ENCODE measurements at places on chromosomes 12 and 14.

GRCh38 chr12:11656550-11656949 lies 7.1 kb downstream of the ETV6 start:
- no peak for DNase-seq

DNA sequence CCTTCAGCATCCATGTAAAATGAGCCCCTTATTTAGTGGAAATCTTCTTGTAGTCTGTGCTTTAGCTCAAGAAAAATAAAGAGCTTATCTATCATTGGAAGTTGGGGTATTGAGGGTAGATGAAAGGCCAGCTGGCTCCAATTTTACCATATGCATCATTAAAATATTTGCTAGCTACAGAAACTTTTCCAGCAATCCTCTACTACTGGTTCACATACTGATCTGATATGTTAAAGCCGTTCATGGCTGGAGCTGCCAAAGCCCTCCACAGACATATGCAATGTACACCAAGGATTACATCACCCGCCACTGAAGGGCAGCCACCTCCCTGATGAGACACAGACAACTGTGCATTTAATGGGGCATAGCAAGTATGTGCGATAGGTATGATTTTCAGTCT lies 1205.3 kb downstream of the GALC start:
- no peak for DNase-seq

DNA sequence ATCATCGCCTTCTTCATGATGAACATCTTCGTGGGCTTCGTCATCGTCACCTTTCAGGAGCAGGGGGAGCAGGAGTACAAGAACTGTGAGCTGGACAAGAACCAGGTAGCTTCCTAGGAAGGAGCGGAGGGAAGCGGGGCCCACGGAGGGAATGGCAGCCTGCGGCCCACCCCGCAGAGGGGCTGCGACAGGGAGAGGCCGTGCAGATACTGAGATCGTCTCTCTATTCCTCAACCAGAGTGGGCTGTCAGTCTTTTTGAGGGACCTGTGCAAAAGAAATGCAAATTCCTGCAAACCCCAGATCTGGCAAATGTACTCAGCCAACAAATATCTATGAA lies 186.2 kb upstream of the FKBP4 start:
- DNase-seq, result no peak

DNA sequence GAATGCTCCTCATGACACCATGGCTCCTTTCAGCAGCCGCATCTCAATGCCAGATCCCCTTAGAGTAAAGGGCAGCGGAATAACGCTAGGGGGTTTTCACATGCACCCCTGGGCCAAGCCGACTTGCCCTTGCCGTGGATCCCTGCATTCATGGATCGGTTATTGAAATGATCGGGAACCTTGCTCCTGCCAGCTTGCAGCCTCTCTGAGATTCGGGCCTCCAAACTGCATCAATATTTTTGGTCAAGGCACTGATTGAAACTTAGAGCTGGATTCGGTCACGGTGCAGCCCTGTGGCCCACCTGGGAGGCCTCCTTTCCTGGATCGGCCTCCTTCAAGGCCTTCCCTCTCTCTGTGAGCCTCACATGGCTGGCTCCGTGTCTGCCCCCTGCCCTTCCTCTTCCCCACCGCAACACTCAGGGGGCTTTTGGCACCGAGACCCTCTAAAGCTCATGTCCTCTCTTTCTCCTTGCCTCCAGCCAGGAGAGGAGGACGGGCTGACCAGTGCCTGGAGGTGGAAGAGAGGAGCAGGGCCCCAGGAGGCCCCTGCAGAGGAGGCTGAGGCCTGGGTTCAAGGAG lies 1.8 kb downstream of the PTPN6 start:
- DNase-seq, result no peak

GRCh38 chr14:33946679-33947476 lies 4.0 kb downstream of the EGLN3 start:
- no peak for DNase-seq

DNA sequence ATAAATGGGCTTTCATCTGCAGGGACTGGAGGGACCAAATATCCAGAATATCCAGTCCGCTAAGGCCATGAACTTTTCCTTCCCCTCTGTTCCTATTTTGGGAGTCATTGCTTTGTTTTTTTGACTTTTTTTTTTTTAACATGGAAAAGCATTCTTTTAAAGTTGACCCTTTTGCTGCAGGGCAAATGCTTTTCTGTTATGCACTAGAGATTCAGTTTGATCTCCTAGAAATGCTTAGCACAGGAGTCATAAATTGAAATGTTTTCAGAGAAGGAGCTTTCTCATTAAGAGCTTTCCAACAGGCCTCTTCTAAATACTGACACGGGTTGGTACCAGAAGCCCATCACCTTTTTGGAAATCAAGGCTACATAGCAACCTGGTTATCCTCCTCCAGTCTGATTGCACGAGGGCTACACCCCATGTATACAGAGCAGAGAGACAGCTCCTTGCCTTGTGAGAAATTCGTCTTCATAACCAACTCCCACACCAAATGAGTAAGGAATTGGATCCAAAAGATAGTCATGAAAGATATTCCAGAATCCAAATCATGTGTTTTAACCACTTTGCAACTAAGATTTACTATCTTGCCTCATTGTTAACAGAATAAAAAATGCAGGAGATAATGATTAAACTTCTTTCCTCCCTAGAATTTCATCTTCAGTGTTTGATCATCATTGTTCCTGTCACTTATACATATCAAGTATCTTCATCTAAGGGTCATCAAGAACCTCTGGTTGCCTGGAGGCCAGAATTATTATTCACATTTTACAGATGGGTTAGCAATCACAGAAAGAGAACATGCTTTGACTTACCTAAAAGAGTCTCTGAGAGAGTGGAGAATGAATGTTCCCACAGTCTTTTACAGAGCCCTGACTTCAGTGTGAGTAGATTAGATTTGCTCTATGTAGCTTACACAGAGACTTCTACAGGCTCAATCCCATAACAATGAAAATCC lies 389.4 kb downstream of the ZFP36L1 start:
- no peak for DNase-seq

DNA sequence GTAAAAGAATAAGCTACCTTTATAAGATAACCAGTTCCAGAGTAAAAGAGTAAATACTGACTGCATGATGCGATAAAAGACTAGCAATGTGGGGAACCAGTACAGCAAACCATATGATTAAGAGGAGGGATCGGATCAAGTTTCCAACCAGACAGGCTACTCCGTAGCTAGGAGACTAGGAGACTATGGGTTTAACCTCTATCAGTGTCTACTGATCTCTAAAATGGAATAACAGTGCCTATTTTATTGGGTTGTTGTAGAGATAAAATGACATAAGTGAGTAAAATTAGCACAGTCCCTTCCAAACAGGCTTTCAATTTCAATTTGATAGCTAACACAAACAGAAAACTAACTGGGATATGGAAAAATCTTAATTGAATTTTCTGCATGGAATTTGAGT lies 76.0 kb downstream of the PAWR start:
- no peak for DNase-seq
